Fibroblast of the conjunctiva (primary cell): ENCODE measurements at places on chromosomes 2 and 18.

GRCh38 chr2:218262631-218263586 is 2.1 kb downstream of the GPBAR1 start:
- no peak for DNase-seq

DNA sequence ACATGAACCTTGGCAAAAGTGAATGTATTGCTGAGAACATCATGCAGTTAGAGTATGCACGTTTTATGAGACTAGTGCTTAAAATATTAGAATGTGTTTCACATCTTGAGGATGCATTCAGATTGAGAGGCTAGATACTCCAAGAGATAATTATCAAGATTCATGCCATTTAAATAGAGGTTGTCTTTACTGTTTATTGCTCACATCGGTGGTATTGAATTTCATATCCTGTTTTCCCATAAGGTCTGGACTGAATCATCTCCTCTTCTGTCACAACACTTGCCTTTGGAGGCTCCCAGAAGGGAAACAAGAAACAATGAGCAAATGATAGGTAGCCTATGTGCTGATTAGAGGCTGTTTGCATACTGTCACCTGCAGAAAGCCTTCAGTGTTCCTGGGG is 83.8 kb downstream of the CLHC1 start:
- DNase-seq = no peak

DNA sequence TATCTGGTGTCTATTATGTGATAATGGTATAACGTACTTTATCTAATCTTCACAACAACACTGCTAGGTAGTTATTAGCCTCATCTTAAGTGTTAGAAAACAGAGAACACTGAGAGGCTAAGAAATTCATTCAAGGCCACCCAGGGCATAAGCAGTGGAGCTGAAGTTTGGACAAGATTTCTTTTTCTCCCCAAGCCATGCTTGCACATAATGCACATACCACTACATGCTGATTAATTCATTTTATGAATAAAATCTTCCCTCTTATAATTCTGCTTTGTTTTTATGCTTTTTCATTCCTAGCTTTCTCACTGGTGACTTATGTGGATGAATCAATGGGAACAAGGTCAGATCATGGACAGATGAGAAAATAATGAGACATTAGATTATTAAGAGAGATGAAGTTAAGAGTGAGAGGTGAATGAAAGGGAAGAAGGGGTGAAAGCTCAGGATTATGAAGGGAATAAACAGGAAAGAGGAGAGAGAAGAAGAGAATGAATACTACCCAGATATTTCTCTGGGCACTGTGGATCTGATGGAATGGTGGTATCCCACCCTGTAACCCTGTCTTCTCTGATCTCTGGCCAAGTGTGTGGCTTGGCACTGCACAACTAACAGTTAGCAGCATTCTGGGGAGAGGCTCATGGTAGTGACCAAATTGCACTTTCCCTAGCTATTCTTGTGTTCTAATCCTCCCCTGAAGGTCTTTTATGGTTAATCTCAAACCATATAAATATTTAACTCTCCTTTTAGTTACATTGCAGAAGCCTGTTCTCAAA is 17.7 kb upstream of the GALNT3 start:
- no peak for DNase-seq

- DNase-seq = no peak
Measured at GRCh38 chr2:178632729-178633128, 152.5 kb downstream of the PLEKHA3 start.

- DNase-seq = no peak
Measured at GRCh38 chr2:100938031-100939026, 63.8 kb upstream of the RPL31 start.
